ENCODE measurements at places on chromosomes 1 and 21. TPM values are rescaled to one million over a fixed set of nuclear protein-coding genes. Genes with fewer than 3 reads are reported as not detected.

RGS18 gene
- not detected for total RNA-seq

TFAP2E gene
- total RNA-seq: 0.43 TPM

AGT gene
- 0.14 TPM for total RNA-seq

AKR7A2 gene
- total RNA-seq: 38.9 TPM

HSD3B2 gene
- total RNA-seq: not detected

SMIM11 gene
- 24.3 TPM for total RNA-seq
